NB4 (cell line): ENCODE measurements at places on chromosomes 11 and 22.

GRCh38 chr11:16780146-16780545, 41.7 kb downstream of the C11orf58 start:
- DNase-seq, result no peak

GRCh38 chr22:46801331-46801811, 38.9 kb downstream of the TBC1D22A start:
- DNase-seq, result no peak

- DNase-seq, result peak; percentile 48
These were observed 7.8 kb upstream of the CELSR1 start for GRCh38 chr22:46545086-46545792.

DNA sequence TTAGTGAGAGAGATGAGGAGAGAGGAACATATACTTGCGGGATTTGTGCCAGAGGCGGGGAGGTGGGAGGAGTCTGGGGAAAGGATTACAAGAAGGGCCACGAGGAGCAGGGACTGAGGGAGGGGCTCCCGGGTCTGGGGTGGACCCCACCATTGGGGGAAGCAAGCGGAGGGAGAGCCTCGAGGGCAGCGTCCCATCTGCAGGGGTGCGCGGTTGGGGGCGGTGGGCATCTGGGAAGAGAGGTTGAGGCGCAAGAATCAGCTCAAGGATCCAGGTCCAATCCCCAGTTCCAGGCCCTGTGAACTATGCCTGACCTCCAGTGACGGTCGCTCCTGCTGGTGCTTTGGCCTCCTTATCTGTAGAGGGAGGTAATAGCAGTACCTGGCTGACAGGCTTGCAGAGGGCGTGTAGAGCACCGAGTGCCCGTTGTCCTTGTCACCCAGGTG, 38.0 kb downstream of the ADAMTS15 start:
- DNase-seq, result no peak

- DNase-seq, result peak; percentile 29
These were observed 9.2 kb downstream of the CRTAM start for GRCh38 chr11:122847466-122847865.

GRCh38 chr11:34490304-34490703, 23.3 kb downstream of the ELF5 start:
- no peak for DNase-seq

- DNase-seq, result no peak
These were observed 6.1 kb downstream of the IFITM10 start for GRCh38 chr11:1744137-1744886.

DNA sequence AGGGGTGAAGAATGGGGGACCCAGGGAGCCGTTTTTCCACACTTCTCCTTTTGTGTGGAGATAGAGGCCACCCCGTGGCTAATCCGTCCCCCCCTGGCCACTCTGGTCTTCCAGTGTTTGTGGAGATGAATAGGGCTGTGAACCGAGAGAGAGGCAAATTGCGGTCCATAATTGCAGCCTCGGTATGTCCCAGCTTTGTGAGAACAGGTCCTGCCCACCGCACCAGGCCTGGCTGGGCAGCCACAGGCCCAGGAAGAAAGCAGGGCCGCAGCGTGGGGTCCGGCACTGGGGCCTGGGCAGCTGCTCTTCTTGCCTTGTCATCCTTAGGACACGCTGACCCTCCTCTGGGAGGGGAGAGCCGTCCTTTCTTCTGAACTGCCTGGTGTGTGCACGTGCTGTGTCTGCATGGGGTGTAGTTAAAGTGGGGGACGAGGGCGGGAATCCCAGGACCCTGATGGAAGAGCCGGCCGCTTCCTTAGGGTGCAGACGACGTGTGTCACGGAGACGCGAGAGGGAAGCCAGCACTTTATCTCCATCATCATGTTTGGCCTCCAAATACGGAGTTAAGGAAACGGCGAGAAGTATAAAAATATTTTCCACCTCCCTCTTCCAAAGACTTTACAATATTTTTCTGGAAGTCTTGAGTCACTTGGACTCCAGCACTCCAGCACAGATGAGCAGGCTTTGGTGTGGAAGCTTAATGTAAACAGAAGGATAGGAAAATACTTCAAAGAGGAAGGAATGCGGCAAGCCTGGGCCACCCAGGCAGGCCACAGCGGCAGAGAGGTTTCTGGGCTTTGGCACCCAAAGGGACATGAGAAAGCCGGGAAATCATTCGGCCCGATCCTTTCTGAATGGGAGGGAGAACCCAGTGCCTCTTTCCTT, 1248.4 kb downstream of the BRD1 start:
- no peak for DNase-seq

DNA sequence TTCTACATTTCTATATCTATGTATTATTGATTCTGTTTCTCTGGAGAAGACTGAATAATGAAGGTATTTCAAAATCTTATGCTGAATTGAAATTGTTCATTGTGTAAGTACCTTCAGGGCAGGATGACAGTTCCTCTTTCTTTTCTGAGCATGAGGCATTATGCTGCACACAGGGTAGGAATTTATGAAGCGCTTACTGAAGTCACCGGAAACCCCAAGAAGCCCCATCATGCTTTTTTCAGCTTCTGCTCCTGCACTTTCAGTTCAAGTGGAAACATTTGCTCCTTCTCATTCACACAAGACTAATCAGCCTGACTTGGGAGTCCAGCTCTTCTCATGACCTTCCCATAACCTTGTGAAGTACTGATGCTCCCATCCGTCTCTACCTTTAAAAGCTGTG, 314.7 kb upstream of the SORL1-AS1 start:
- peak; percentile 69 for DNase-seq

GRCh38 chr11:3837793-3838192, 3.0 kb downstream of the RHOG start:
- peak; percentile 97 for DNase-seq

DNA sequence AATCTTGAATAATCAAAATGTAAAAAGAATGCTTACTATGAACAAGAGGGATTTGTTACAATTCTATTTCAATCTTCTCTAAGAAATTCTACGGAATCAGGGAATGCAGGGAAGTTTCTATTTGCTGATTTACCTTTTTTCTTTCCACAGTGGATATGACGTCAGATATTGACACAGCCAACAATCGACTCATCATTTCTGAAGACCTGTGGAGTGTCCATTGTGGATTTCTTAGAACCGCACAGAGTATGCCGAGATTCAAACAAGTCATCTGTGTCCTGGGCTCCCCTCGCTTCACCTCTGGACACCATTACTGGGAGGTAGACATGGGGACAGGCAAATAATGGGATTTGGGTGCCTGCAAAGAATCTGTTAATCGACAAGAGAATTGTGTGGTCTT, 4.1 kb upstream of the RFPL1 start:
- DNase-seq, result no peak
